EL (cell line): ENCODE measurements at places on chromosomes 1 and 21.

DNA sequence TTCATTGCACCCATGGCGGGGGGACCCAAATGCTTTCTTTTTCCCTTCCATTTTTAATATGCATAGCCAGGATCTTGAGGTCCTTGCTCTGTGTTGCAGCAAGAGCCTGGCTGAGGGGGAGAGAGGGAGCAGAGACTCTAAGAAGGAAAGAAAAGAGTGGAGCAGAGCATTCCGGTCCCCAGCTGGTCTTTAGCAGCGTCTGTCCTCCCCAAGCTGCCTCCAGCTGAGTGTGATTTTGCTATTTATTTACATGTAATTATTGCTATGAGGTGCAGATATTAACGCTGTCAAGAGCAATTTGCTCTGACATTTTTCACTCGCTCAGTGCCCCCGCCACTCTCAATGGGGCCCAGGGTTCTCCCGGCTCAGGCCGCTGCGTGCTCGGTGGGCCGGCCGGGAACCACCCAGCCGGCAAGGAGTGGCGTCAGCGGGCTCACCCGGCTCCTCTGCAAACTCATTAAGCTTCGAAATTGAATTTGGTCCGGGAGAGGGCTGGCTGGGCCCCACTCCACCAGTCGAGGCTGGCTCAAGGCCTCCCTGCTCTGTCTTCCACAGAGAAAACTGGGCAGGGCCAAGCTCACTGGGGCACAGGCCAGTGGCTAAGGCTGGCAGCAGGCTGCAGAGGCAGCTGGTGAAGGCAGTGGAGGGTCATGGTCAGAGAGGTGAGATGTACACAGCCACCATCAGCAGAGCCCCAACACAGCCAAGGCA, 93.2 kb downstream of the PAX7 start:
- DNase-seq = no peak

- no peak for DNase-seq
These were observed 285.1 kb upstream of the AJAP1 start for GRCh38 chr1:4369335-4369734.

DNA sequence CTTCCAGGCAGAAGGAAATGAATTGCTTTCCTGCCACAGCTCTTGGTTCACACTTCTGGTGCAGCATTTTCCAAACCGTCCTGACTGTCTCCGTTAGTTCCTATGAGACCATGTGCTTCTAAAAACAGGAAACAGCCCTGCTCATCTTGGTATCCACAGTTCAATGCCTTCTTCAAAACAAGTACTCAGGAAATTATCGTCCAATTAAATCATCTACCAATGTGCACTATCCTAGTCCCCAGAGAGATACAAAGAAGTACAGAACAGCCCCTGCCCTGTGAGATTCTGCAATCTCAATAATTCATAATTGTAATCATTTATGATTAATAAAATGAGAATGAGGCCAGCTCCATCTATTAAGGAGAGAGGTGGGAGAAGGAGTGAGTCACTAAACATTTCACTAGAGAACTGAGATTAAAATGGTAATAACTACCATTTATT, 11.2 kb downstream of the CLEC20A start:
- no peak for DNase-seq

GRCh38 chr1:83554174-83554573, 444.8 kb downstream of the TTLL7 start:
- DNase-seq = no peak

DNA sequence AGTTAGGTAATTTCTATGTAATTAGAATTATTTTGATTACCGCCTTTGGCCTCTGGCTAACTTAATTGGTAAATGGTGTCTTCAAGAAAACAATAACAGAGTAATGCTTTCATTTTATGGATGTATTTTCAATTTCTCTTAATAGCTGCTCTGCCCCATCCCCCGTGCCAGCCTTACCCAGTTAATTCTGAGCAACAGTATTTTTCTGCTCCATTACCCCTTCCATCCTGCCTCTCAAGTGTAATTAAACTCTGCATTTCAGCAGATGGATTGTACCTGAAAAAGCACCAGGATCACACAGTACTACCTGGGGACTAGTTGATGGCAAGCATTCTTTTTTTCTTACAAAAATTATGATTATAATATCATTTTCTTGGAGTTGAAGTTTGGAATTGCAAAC, 104.2 kb downstream of the KIAA0319L start:
- DNase-seq = no peak

- DNase-seq = no peak
These were observed 75.1 kb downstream of the CNST start for GRCh38 chr1:246641394-246641793.

DNA sequence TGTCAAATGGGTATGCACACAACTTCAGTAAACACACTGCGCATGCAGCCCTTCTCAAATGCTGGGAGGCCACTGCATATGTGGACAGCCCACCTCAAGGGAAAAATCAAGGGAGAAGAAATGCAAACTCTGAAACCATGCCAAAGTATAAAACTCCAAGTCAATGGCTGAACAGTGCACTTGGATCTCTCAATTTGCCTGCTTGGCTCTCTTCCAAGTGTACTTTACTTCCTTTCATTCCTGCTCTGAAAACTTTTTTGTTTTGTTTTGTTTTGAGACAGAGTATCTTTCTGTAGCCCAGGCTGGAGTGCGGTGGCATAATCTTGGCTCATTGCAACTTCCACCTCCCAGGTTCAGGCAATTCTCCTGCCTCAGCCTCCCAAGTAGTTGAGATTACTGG, 18.8 kb upstream of the COP1 start:
- DNase-seq = no peak
